Activated gamma-delta T cell treated with Interleukin-2 at 50 U/mL for 16 hours (primary cell): ENCODE measurements at places on chromosomes 3 and 15.

DNA sequence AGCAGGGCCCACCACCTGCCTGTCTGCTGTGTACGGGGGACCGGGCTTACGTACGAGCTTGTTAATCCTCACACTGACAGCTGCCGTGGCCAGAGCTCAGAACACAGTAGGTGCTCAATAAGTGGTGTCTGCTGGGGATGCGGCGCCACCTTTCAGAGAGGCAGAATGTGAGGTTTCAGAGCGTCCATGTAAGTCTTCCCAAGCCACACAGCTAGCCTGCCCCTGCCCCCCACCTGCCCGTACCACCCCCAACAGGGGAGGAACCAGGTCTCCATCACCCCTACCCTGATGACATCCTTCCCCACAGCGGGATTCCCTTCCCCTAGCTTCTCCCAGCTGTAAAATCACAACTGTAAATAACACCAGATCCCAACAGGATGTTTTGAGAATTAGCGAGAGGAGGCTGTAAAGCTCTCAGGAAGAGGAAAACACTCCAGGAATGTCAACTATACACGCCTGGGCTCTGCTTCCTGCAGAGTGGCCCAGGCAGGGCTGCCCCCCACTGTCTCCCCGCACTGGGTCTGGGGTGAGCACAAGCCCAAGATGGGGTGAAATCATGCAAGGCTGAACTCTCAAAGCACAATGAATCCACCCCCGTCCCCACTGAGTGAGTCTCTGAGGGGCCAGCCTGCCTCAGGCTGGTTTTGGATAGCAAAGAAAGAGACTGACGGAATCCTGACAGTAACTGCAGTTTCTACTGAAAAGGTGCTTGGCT lies 250.1 kb upstream of the LYSMD4 start:
- DNase-seq, result no peak

DNA sequence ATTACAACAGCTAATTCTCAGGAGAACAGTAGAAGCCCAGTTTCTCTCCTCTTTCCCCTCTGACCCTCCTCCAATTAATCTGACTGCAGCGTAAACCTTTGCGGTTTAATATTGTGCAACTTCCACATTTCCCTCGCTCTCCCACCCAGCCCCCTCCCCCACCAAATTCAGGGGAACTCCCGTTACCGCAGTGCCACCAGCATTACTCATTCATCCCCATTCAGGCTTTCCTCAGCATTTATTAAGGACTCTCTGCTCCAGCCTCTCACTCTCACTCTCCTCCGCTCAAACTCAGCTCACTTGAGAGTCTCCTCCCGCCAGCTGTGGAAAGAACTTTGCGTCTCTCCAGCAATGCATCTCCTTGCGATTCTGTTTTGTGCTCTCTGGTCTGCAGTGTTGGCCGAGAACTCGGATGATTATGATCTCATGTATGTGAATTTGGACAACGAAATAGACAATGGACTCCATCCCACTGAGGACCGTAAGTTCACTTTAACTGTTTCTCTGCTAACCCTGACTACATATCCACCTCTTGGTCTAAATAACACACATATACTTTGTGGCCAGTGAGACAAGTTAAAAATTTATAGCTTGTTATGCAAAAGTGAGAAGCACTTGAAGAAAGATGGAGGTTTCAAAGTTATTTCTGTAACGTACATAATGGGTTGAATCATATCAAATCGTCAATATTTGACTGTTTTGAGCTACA lies at the start of gene PTX3:
TSS of gene PTX3 (plus strand) at position 268 of the 709 bp plus-strand sequence. CDS start at position 352, 84 bp downstream.
- no peak for DNase-seq

DNA sequence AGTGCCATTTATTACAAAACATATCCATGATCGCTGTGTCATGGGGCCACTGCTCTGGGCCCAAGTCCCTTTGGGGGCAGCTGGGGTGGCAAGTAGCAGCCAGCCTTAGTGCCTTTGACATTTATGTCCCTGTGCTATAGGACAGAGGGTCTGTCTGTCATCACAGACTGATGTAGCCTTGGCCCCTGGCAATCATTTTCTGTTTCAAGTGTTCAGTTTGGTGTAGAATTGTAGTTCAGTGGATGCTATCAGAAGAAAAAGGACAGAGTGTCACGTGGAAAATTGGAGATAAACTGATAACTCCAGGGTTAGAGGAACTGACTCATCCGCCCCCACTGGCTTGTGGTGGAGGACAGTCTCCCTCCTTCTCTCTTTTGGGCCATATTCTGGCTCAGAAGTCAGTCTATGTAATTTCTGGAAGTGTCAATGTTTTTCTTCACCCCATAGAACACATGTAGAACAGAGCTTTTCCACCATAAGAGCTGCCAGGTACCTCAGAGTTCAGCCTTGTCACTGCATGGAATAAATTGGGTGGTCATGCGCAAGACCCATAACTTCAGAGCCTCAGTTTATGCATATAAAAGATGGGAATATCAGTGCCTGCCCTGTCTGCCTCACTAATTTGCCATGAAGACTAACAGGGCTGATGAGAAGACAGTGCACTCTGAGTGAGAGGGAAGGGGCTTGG lies 4.5 kb upstream of the MRPS22 start:
- no peak for DNase-seq

- no peak for DNase-seq
Measured at GRCh38 chr15:57015360-57015759, 96.9 kb downstream of the TCF12 start.

- DNase-seq, result no peak
Measured at GRCh38 chr15:65561934-65562333, 31.7 kb downstream of the HACD3 start.

DNA sequence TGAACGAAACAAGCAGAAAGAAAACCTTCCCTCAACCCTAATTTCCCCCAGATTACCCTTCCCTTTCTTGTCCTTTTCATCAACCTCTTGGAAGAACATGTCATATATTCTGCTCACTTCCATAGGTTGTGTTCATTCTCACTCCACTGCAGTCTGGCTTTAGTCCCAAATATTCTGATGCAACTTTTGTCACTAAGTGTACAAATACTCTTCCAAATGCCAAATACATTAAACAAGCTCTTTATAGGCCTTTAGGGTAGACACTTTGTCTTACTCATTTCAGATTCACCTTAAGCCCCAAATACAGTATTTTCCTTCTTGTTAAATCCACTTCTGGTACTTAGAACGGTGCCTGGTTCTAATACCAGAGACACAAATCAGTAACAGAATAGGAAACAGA lies 406.5 kb upstream of the CDIN1 start:
- DNase-seq, result no peak

- DNase-seq, result no peak
Measured at GRCh38 chr3:138890555-138891187, 55.9 kb upstream of the PIK3CB start.
